ENCODE measurements at places on chromosomes 5 and 9.

DNA sequence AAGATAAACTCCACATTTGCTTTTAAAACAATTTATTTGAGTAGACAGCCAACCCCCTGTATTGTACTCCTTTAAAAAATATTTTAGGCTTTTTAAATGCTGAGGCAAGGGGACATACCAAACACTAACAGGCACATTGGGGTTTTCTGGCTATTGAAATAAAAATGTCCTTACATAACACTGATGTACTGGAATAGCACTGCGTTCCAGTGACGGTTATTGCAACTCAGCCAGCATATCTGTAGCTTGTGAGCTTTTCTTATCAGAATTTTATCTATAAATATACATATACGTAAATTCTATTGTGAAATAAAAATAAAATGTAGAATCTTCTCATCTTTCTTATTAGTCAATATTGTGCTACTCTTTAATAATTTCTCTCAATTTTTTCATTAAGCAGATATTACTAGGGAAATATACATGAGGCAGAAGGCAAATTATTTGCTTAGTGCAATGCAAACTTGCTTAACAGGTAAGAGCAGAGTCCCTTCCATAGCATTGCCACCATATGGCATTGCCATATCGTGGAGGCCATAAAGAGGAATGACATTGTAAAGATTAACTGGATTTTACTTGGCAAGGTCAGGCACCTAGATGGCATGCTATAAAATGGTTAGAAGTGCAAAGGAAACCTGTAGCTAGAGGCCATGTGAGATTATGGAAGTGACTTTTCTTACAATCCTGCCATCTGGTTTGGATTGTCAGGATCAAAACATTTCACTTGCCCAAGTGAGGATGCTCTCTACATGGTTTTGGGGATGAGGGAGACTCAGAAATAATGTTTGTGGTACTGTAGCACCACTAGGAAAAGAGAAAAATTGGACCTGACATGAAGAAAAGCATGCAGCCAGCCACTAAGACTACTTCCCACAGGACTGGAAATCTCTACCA is 94.8 kb upstream of the CDKN2B start:
- no peak for DNase-seq

GRCh38 chr9:128298535-128299482 is 22.7 kb downstream of the SWI5 start:
- no peak for DNase-seq

- DNase-seq, result no peak
These were observed 16.7 kb downstream of the ITGA1 start for GRCh38 chr5:52804387-52804791.

- no peak for DNase-seq
These were observed 60.3 kb upstream of the EPB41L4B start for GRCh38 chr9:109381011-109381729.

- DNase-seq, result no peak
These were observed 33.5 kb downstream of the TMEM245 start for GRCh38 chr9:109086221-109086620.

DNA sequence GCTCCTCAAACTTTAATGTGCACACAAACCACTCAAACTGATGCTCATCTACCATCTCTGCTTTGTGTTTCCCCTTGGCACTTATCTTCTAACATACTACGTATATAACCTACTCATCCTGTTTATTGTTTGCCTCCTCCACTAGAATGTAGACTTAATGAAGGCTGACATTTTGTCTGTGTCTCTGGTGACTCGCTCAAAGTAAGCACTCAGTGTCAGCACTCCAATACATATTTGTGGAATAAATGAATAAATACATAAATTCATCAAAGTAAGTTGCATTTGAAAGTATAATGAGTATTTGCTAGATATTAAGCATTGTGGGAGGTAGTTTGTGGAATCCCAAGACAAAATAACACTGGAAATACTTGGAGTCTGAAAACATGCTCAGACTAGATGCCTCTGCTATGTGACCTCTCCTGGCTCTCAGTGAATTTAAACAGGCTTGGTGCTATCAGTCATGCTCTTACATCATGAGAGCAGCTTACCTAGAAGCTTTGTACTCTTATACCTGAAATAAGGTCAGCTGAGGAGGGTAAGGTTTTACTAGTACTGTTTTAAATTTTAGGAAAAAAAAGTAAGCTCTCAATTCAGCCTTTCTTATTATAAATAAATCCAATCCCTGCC is 37.0 kb upstream of the RANBP6 start:
- no peak for DNase-seq

DNA sequence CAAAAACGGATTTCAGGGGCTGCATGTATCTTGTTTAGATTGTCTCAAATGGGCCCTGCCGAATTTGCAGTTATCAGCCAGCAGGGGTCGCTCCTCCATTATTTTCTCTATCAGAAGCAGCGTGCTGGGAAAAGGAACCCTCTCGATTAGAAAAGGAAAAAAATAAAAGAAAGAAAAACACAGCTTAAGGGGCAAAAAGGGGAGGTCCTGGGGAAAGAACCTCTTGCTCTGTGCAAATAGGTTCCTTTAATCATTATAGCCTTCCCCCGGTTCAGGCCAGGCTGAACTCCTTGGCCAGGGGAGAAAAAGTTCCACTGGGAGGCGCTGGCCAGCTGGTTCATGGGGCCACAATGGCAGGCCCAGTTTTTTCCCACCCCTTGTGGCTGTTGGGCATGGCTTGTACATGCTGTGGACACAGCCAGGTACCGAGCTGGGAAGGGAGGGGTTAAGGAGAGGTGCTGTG is 25.0 kb upstream of the CAPSL start:
- DNase-seq, result peak; percentile 30

DNA sequence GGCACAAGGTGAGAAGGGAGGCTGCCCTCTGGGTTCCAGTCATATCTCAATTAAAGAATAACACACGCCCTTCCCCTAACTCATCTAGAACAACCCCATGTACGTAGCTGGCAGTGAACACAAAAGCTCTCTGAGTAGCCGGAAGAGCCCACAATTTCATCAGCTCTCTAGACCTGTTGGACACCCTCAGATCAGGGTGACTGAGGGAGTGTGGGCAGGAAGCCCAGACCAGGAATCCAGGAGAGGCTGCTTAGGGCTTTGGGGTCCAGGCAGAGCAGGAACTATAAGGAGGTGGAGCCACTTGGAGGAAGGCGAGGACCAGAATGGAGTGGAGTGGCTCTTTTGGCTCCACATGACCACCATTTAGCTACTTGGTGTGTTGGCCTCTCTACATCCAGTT is 237.4 kb downstream of the NR3C1 start:
- no peak for DNase-seq

DNA sequence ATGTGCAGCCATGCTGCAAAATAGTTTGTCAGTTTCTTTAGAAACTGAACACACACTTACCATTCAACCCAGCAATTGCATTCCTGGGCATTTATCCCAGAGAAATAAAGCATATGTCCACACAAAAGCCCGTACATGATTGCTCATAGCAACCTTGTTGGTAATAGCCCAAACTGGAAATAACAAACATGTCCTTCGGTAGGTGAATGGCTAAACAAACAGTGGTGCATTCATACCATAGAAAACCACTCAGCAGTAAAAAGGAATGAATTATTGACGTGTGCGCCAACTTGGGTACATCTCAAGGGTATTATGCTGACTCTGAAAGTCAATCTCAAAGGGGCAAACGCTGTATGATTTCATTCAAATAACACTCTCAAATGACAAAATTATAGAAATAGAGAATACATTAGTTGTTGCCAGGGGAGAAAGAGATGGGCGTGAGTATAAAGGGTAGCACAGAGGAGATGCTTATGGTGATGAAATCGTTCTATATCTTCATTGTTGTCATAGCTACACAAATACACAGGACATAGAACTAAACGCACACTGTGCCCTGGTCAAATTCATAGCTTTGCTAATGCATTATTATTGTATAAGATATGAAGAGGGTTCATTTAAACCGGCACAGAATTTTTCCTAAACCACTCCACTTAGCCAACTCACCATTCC is 58.2 kb downstream of the DRD1 start:
- DNase-seq, result no peak

GRCh38 chr9:135448663-135449100 is 30.9 kb upstream of the PPP1R26 start:
- no peak for DNase-seq

DNA sequence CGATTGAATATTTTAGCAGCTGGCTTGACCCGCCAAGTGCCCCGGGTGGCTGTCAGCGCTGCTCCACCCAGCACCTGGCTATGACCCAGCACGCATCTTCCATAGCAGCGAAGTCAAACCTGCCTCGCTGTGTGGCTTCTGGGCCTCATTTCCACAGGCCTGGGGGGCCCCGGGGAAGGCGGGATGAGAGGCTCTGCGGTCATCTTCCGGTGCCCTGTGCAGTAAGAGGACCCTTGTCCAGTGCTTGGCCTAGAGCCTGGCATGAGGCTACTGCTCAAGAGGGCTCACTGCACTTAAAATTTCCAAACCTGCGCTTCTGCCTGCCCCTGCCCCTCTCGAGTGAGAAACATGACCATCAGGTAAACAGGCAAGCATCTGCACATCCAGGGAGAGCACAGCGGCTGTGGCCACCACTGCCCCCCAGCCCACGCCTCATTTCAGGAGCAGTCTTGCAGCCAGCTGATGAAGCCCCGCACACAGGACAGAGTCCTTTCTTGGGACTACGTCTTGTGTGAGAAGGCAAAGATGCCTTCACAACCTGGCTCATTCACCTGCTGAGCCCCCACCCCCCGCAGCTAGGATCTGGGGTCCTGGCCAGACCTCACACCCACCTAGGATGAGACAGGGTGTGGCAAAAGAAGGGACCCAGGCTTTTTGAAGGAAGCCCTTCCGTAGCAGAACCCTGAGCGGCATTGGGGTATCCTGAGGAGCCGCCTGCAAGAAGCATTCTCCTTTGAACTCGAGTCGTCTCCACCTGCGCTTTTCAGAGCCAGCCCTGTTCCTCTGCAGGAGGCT is 69.5 kb upstream of the UNC5A start:
- no peak for DNase-seq

DNA sequence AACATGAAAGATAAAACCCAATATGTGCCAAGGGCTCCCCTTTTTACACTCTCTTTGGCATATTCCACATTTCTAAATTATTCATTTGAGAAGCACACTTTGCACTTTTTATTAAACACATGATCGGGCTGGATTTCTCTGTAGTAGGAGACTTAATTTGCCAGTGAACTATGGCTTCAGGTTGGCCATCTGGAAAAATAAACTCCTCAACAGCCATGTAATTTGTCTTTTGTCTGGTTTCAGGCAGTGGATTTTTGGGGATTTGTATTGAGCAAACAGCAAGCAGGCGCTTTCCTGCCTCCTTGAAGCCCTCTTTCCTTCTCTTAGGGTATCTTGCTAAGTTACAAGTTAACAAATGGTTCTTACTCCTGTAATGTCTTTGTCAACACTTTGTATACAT is 73.0 kb upstream of the DMRTA1 start:
- no peak for DNase-seq

DNA sequence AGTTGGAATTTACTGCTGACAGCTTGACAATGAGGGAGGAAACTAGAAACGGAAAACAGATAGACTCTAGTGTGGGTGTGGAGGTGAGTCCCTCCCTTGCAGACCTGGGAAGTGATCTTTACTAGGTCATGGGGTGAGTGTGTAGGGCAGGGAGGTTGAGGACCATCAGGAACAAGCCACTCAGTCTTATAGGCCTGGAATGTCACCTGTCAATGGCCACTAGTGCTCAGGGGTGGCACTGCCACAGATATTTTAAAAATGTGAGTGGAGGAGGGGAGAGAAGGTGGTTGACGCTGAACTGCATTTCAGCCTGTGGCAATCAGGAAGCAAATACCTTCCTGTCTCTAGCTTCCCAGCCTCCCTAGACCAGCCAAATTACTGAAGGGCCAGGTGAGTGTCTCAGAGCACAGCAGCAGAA is 9.0 kb downstream of the OR2S2 start:
- no peak for DNase-seq

GRCh38 chr5:163005949-163006348 is 431.4 kb upstream of the CCNG1 start:
- no peak for DNase-seq

DNA sequence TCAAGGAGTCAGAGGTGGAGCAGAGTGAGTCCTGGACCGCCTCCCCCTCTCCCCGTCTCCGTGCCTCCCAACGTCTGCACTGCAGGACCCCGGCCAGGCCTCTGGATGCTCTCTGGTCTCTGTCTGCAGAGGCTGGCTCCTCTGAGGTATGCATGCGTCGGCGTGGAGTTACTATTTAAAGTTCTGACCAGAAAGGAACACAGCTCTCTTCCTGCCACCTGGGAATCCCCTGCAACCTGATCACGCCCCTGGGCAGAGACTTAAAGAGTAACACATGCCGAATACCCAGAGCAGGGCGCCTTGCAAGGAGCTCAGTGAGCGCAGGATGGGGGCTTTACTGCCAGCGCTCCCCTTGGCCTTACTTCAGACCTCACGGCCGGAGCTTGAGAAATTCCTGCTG is 16.0 kb downstream of the ANXA6 start:
- no peak for DNase-seq

- no peak for DNase-seq
These were observed 122.0 kb upstream of the FER start for GRCh38 chr5:108625654-108626053.

DNA sequence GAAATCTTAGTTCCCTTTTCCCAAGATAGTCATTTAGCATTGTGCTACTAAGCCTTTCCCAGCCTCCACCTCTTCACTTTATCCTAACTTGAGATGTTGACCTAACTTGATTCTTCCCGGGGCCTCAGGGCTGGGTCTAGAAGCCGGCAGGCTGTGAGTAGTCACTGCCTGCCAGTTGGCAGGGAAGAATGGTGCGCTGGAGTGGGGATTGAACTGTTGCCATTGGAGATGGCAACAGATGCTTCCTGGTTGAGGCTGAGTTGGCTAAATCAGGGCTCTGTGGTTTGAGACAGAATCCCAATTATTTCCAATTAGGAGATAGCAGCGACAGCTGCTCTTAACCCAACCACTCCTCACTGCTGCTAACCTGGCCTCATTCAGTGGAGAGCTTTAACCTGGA is 343.1 kb downstream of the BRINP1 start:
- DNase-seq, result no peak

DNA sequence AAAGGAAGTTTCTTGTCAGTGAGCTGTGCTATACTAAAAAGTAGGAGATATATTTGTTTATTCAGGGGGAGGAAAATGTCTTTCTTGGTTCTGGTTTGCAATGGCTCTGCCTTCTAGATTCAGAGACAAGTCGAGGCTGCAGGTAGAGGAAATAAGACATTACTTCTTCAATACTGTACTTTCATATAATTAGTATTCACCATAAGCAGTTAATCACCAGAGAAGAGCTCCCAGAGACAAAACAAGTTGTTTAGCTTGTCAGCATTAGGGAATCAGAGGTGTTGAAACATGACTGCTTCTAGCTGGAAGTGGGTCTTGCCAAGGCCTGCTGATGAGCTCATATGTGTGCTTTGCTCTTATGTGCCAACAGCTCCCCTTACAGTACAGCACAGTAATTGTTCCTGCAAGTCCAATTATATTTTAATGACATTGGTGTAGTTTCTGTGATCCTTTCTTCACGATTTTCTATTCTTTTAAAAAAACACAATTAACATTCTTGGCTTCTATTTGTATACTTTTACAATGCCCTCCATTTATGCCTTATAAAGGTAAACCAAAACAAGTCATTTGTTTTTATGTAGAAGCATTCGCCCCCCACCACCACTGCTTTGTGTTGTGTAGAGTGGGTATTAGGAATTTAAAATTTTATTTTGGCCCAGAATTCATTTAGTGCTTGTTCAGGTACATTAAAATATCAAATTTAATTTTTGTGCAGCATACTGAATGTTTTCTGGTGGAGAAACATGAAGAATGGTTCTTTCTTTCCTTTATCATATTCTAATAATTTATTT is 112.2 kb downstream of the RPS23 start:
- peak; percentile 73 for DNase-seq

Data from erythroblast (primary cell).